ENCODE measurements at places on chromosomes 13 and 19. TPM values are rescaled to one million over a fixed set of nuclear protein-coding genes. Genes with fewer than 3 reads are reported as not detected.

DNA sequence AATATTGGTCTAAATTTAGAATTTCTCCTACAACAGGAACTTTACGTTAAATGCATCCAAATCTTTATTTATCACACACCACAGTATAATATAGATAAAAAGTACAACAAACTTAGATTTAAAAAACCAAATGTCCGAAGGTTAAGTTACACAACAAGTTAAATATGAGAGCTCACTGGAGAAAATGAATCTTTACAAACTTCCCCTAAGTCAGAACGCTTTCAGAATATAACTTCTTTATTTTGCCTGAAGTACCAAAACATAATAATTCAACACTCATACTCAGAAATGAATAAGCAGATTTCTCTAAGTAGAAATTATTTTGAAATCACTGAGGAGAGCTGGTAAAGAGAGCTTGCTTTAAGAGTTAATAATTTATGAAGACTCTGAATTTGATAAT lies 33.8 kb downstream of the TSC22D1 start:
- H3K36me3 ChIP-seq, result no peaks in the 10 kb centered on the region
- H3K27me3 ChIP-seq, result no peaks in the 10 kb centered on the region
- DNase-seq, result no peak

DNA sequence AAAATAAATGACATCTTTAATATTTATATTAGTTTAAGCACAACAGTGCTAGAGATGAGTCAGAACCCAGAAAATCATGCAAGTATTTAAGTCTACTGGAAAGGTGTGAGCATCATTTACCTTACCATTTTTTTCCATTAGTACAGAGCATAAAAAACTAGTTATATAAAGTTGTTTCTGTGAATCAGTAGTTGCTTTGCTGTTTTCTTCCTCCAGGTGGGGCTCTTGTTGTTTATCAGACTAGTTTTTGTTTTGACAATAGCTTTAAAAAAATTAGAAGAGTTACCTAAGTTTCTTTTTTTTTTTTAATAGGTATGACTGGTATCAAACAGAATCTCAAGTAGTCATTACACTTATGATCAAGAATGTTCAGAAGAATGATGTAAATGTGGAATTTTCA lies 12.7 kb downstream of the SUGT1 start:
- DNase-seq, result no peak
- H3K36me3 ChIP-seq, result no peaks in the 10 kb centered on the region
- H3K4me1 ChIP-seq, result no peaks in the 10 kb centered on the region
- H3K4me3 ChIP-seq, result no peak overlapping the region

DNA sequence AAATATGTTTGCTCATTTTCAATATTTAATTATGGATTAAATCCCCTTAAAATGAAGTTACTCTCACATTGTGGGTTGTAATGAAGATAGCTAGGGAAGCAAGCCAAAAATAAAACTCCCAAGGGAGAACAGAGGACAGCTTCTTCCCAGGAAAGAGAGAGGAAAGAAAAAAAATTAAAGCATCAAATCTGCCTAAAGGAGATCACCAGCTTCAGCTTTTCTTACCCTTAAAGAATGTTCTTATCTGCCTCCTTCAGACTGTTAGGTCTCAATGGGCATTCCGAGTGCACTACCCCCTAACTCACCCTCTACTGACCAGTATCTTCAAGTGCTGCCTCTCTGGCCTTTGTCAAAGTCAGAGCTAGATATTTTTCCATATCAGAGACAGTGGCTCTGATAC lies 55.2 kb downstream of the XPO4 start:
- H3K27ac ChIP-seq, result no peak overlapping the region
- no peak for DNase-seq
- H3K4me1 ChIP-seq, result no peaks in the 10 kb centered on the region
- H3K4me3 ChIP-seq, result no peak overlapping the region

- no peak overlapping the region for H3K4me3 ChIP-seq
- no peaks in the 10 kb centered on the region for H3K4me1 ChIP-seq
- no peak overlapping the region for H3K27ac ChIP-seq
- no peaks in the 10 kb centered on the region for H3K36me3 ChIP-seq
Observed at GRCh38 chr19:47097396-47098201, 16.0 kb downstream of the ZC3H4 start.

DNA sequence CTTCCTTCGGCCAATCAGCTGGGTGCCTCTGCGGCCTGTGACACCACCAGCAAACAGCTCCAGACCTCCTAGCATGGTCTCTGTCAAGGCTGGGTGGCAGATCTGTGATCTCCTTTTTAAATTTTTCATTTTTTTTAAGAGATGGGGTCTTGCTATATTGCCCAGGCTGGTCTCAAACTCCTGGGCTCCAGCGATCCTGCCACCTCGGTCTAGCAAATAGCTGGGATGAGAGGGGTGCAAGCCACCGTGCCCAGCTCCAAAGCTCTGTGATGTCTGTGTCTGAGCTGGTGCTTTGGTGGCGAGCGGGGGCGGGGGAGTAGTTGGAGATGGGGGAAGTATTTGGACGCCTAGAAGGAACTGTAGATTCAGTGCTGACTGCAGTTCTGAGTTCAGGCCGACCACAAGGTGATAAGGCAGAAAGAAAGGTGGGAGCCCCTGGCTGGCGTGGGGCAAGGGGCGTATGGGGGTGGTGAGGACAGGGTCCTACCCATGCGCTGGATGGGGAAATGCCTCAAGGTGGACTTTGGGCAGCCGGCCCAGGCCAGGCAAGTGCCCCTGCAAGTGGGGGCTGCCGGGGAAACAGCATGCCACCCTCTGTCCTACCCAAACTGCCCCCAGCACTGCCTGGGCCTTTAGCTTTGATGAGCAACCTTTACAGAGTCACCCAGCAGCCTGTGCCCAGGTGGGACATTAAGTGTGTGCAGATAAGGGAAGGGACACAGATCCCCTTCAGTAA lies 5.5 kb downstream of the DPP9 start:
- no peak overlapping the region for H3K27ac ChIP-seq
- DNase-seq, result no peak
- no peaks in the 10 kb centered on the region for H3K36me3 ChIP-seq
- no peak overlapping the region for H3K4me3 ChIP-seq
- no peaks in the 10 kb centered on the region for H3K27me3 ChIP-seq
- peaks cover 8% of the 10 kb centered on the region for H3K4me1 ChIP-seq

DNA sequence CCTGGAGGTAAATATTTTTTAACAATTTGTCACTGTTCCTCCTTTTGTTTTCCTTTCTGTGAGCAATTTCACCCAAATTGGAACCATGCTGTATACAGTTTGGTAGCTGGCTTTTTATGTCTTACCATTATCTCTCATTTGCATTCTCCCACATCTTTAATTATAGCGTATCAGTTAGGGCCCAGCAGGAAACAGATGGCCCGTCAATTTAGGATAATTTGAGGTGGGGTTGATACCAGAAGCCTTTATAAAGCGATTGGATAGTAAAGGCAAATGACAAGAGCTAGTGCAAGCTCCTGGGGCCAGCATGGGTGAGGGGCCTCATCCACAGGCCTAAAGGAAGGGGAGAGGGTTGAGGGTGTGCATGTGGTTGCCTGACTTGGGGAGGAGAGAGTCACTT lies 3.8 kb upstream of the IFNL4 start:
- H3K4me3 ChIP-seq, result no peak overlapping the region
- DNase-seq, result no peak
- H3K36me3 ChIP-seq, result no peaks in the 10 kb centered on the region
- no peaks in the 10 kb centered on the region for H3K4me1 ChIP-seq
- no peak overlapping the region for H3K27ac ChIP-seq

CYP4F2 gene
- total RNA-seq, result not detected

POSTN gene
- 74.0 TPM for total RNA-seq

EFNB2 gene
- 65.3 TPM for total RNA-seq
